Stimulated activated naive CD8-positive, alpha-beta T cell treated with anti-CD3 and anti-CD28 coated beads, Interleukin-15, Interleukin-2, amounts not matched to agents 100 U/mL and 50 U/mL, for 24 hours (primary cell): ENCODE measurements at places on chromosomes 16 and 17.

GRCh38 chr17:42779936-42780850 lies at the start of gene WNK4:
Gene WNK4 (plus strand): TSS chr17:42780610. CDS start chr17:42780699, 89 bp downstream.
- DNase-seq = no peak

DNA sequence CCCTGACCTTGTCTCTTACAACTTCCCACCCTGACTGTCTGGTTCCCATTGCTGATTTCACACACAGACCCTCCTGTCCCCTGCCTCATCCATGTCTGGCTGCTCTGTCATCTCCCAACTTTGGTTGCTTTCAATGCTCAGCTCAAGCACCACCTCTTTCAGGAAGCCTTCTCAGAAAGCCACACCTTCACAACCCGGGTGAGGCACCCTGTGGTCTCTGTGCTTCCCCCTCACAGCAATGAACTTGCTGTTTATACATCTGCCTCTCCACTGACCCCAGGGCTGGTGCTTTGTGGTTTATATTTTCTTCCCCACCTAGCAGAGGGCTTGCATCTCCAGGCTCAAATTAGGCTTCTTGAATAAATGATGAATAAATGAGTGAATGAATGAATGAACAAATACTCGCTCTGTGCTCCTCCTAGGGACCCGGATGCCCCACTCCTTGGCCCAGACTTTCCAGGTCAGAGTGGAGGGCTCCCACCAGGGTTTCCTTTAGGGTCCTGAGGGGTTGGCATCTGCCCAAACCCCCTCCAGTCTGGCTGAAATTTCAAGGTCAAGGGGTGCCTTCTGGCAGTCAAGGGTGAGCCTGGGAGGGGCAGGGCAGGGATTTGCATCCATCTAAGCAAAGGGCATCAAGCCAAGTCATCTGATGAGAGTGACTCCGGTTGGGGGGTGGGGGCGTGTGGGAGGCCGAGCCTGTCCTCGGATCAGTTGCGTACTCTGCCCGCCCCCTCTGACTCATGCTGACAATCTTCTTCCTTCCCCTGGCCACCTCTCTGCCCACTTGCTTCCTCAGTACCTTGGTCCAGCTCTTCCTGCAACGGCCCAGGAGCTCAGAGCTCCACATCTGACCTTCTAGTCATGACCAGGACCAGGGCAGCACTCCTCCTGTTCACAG lies at the start of gene ITGAX:
ITGAX (plus strand) TSS at position 783 of the 898 bp plus-strand sequence; CDS start at position 862, 79 bp downstream.
- peak; percentile 87 for DNase-seq

DNA sequence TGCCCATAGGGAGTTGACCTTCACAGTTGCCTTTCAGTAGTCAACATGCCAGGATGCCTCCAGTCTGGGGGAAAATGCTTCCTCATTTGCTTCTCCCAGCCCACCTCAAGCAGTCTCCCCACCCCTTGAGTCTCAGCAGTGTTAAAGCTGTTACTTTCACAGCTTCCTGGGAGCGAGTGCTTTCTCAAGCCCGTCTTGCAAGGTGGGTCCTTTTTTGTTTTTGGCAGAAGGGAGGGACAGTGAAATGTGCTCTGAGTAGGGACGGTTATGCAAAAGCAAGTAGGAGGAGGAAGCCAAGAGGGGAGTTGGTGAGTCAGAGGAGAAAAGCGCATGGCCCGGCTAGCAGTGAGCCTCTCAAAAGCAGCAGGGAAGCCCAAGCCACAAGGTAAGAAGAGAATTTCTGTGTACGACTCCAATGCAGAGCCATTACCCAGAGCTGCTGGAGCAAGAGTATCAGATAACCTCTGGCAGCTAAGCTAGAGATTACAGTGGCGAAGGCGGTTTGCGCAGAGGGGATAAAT lies at the start of gene CHST4:
CHST4 (plus strand) TSS at position 316 of the 521 bp plus-strand sequence. CDS start 10,252 bp downstream, outside the sequence.
- DNase-seq = peak; percentile 6

DNA sequence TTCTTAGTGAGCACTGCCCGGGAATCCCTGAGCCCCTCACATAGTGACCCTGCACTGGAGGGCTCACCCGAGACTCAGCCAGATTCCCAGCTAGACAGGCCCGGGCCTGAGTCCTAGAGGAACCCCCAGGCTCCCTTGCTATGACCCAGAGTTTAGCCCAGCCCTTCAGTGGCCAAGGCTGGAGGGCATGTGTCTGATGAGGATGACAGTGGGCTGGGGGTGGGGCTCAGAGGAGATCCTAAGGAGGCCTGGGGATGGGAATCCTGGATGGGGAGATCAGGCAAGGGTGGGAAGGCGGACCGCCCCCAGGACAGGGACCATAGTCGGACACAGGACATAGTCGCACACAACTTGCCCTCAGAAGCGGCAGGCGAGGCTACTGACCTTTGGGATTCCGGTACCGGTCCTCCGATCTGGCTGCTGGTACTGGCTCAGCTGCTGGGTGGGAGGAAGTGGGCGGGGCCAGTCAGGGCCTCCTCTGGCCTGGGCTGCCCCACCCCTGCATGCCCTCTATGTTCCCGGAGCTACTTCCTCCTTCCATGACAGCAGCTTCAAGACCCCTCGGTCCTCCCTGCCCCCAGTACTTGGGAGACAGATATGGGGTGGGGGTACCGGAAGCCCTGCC lies 1.1 kb downstream of the CD79B start:
- DNase-seq = peak; percentile 77

- no peak for DNase-seq
Observed at GRCh38 chr16:47064775-47065174, 79.0 kb downstream of the NETO2 start.

DNA sequence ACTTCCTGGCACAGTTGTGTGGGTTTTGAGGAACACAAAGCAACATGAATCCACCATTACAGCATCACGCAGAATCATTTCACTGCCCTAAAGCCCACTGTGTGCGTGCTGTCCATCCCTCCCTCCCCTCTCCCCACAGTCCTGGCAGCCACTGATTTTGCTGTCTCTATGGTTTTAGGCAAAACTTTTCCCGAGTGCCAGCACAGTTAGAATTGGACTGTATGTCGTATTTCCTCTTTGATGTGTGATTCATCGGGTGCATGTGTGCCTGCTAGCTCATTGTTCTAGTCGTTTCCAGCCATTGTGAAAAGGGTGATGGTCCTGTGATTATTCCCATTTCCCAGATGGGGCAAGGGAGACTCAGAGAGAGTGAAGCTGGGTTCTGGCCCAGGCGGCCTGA lies 12.7 kb downstream of the KLHL36 start:
- DNase-seq = no peak

GRCh38 chr16:67782567-67783352 lies 23.6 kb downstream of the RANBP10 start:
- no peak for DNase-seq

GRCh38 chr16:81673432-81673831 lies 105.7 kb upstream of the PLCG2 start:
- no peak for DNase-seq

DNA sequence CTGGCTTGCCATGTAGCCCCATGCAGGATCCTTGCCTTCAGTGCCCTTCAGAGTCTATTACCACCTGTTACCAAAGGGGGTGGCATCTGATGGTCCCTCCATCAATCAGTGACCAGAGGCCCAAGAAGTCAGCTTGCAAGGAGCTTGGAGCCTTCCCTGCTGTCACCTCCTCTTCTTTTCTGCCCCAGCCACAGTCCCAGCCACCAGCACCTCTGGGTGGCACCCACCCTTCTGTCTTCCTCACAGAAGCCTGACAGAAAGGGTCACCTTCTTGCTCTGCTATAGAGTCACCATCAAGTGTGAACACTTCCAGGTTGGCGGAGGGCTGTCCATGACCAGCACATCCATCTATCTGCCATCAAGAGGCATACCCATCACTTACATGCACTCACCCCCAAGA lies 203.2 kb downstream of the SALL1 start:
- DNase-seq = no peak

- DNase-seq = no peak
Observed at GRCh38 chr16:82756283-82756599, 129.5 kb downstream of the CDH13 start.

- DNase-seq = no peak
Observed at GRCh38 chr17:34644941-34645550, 65.7 kb downstream of the TMEM132E start.

- no peak for DNase-seq
Observed at GRCh38 chr17:57377094-57377493, 120.8 kb downstream of the MSI2 start.

GRCh38 chr16:19450186-19450585 lies 32.5 kb downstream of the TMC5 start:
- no peak for DNase-seq

DNA sequence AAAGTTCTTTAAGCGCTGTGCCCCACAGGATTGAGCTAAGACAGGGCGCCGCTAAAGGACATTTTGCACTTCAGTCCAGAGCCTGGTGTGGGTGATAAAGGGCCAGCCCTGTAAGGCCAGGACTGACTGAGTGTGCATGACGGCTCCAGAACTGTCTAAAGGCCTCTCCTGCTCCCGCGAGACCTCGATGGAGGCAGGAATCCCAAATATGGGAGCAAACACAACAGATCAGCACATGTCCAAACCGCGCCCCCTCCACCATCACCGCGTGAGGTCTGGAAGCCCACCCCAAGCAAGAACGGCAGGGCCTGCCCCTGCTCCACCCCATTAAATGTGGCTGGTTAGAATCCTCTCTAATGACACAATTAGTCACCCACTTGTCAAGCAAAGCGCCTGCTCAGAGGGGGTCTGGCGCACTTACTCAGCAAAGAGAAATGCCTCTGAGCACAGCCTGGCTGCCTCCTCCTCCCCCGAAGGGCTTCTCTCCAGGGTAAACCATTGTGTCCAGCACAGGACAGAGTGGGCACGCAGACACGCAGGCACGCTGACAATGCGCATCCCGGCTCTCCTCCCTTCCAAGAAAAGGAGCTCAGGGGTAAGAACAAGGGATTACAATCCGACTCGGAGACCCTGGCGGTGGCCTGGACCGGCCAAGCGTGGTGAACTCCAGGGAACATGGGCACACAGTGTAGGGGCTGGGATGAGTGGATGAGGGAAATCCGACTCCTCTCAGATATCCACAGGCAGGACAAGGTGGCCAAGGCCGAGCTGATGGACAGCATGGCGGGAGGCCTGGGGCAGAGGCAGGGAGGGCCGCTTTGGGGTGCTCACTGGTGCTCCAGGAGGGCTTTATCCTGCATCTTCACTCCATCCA lies 1.5 kb downstream of the MXRA7 start:
- no peak for DNase-seq

DNA sequence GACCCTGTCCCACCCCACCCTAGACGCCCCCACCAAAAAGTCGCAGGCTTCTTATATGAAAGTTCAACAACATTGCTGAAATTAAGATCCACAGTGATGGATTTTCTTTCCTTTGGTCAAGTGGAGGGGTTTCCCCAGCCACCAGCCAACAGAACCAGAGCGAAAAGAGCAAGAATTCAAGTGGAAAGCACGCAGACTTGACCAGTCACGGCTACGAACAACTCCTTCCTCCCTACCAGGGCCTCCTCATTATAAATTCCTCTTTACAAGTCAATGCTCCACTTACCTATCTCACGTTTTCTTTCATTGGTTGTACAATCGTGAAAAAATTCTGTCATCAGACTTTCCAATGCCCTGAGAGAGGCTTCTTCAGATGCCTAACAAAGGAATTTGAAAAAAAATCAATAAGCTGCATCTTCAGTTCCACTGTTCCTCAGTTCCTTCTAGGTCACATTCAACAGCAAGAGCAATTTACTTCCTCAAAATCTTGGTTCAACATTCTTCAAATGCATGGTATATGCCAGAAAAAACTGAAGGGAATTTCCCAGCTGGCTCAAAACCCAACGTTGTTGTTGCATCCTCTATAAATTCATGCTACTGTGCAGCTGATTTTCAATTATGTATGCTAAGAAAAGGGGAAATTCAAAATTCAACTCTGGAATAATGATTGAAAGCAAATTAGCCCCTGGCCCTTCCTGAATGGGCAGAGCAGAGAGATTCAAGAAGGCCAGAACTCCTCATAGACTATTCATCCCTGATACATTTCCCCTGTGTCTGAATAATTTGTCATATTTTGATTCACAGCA lies 30.9 kb downstream of the XPO6 start:
- DNase-seq = no peak

DNA sequence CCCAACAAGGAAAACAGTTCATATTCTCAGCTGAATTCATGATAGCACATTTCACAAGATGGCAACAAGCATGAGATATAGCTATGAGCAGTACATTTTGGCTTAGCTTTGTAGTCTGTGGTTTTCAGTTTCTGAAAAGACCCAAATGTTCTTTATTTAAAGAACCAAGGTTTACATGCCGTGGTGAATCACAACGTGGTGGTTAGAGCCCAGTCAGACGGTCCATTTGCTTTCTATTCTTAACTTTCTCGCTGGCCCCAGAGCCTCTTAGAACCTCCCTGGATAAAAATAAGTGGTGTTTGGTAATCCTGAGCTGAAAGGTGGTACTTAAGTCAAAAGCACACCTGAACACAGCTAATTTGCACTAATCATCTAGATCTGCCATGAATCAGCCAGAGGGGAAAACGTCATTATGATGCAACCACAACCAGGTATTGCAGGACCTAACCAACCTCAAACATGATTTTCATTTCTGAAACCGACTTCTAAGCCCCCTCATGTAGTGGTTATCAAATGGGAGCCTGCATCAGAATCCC lies 18.6 kb upstream of the HAPSTR1 start:
- DNase-seq = peak; percentile 44

DNA sequence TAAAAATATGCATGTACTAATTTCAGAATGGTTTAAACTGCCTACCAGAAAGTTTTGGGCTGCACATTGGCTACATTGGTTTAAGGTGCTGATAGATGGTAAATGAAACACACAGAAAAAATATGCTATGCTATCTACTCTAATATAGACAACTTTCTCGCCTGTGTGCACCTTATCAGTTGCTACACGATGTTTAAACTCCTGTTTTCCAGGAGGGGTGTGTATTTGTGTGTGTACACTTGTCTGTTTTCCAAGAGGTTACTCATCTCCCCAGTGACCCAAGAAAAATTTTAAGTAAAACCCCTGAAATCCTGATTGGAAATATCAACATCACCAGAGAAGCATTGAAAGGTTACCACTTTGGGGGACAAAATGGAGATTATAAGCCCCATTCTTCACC lies 21.6 kb upstream of the PSMC5 start:
- no peak for DNase-seq

DNA sequence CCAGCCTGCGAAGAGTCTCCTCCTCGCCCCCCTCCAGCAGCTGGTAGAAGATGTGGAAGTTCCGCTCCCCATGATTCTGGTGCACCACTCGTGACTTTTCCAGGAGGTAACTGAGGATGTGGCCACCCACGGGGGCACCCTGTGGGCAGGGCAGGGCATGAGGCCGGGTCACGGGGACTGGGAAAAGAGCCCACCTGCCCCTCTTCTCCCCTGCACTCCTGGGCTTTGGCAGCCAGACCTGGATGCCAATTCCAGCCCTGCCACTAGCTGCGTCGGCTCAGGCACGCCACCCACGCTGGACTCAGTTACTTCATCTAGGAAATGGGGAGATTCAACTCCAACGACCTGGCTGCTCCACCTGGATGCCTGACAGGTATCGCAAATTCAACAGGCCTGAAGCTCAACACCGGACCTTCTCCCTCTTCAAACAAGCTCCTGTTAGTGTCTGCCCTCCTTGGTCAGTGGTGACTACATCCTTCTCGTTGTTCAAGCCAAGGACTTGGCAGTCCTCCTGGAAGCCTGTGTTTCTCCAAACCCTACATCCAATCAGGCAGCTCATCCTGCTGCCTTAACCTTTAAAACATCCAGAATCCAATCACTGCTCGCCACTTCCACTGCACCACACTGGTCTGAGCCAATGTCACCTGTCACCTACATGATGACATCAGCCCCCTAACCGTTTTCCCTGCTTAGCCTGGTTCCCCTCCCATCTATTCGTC lies 11.6 kb downstream of the MYO1C start:
- DNase-seq = no peak
